SJSA1 (cell line): ENCODE measurements at places on chromosomes 1 and 21. TPM values are rescaled to one million over a fixed set of nuclear protein-coding genes. Genes with fewer than 3 reads are reported as not detected.
A peak's percentile ranks its signal among the peaks of the same experiment; 100 is the strongest.

- no peak for DNase-seq
Measured at GRCh38 chr1:82819234-82819633, 1018.5 kb downstream of the ADGRL2 start.

DNA sequence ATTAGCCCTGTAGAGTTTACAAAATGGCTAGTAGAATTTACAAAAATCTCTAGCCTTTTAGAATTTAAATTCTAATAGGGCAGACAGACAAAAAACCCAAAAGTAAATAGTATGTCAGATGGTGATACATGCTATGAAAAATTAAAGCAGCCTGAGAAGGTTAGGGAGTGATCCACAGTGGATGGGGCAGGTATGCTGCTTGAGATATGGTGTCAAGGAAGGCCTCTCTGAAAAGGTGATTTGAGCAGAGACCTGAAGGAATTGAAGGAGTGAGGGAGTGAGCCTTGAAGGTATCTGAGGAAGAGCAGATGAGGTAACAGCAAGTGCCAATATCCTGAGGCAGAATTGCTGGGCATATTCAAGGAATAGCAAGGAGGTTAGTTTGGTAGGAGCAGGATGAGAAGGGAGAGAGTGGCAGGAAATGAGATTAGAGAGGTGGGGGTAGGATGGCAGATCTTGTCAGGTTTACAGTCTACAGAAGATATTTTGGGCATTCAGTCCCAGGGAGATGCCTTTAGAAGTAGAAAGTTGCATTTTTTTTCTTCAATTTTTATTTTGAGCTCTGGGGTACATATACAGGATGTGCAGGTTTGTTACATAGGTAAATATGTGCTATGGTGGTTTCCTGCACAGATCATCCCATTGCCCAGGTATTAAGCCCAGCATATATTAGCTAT lies 40.8 kb upstream of the DPH5 start:
- no peak for DNase-seq

- DNase-seq, result peak; percentile 72
Measured at GRCh38 chr1:62384276-62385005, 52.4 kb upstream of the USP1 start.

GRCh38 chr1:247357052-247357780 lies 25.5 kb upstream of the ZNF496 start:
- peak; percentile 55 for DNase-seq

- DNase-seq, result no peak
Measured at GRCh38 chr1:6280761-6281451, 20.0 kb upstream of the GPR153 start.

GRCh38 chr1:36675106-36675505 lies 192.4 kb upstream of the CSF3R start:
- no peak for DNase-seq

DNA sequence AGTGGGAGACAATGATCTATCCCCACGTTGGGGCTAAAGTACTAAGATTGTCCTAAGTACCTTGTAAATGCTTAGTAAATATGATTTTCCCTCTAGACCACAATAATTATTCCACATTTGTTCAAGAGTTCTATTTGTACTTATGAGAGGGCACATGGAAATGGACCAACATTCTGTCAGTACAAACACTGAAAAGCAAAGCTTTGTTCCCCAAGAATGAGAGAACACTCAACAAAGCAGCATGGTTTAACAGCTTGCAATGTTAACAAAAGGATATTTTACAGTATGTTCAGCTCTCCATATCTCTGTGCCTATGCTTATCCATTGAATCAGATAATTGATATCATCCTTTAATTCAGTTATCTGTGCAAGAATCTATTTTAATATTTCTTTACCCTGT lies 35.4 kb downstream of the RBM11 start:
- DNase-seq, result no peak

DNA sequence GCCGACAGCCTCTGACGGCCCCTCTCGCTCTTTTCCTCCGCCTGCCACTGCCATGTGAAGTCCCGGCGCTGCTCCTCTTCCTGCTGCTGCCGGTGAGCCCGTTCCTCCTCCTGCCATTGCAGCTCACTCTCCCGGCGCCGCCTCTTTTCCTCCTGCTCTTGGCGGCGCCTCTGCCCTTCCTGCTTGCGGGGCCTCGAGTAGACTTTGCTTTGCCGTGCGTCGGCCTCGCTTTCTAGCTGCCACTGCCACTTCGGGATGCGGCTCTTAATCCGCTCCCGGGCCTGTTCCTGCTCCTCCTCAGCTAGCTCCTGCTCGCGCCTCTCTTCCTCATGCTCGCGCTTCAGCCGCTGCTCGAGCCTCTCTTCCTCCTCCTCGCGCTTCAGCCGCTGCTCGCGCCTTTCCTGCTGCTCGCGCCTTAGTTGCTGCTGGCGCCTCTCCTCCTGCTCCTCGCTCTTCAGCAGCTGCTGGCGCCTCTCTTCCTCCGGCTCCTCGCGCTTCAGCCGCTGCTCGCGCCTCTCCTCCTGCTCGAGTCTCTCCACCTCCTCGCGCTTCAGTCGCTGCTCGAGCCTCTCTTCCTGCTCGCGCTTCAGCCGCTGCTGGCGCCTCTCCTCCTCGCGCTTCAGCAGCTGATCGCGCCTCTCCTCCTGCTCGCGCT lies 4.3 kb downstream of the TCHH start:
- DNase-seq, result peak; percentile 67

DNA sequence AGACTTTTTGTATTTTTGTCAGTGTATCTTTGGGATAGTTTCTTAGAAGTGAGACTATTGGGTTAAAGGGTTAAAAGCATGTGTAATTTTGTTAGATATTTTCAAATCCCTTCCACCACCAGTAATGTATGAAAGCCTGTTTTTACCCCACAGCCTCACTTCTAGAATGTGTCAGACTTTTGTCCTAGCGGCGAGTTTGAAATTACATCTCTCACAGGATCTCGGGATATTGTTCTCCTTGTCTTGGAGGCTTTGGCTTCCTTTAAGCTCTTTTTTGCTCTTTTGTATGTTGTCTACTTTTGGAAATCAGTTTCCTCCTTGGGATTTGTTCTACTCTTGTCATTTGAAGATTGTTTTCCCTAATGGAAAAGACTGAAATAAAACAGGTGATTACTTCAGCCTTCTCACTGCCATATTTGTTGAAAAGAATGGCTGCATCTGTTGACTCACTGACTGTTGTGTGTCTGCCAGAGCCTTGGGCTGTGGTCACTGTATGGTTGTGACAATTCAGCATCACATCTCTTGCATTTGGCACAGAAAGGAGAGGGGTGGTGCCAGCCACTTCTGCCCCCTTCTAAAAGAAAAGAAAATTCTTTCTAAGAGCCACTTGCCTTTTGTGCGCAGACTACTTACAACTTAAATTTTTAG lies 22.6 kb downstream of the ST3GAL3 start:
- DNase-seq, result no peak

- DNase-seq, result no peak
Measured at GRCh38 chr1:25065321-25065721, 135.2 kb upstream of the RUNX3 start.

DNA sequence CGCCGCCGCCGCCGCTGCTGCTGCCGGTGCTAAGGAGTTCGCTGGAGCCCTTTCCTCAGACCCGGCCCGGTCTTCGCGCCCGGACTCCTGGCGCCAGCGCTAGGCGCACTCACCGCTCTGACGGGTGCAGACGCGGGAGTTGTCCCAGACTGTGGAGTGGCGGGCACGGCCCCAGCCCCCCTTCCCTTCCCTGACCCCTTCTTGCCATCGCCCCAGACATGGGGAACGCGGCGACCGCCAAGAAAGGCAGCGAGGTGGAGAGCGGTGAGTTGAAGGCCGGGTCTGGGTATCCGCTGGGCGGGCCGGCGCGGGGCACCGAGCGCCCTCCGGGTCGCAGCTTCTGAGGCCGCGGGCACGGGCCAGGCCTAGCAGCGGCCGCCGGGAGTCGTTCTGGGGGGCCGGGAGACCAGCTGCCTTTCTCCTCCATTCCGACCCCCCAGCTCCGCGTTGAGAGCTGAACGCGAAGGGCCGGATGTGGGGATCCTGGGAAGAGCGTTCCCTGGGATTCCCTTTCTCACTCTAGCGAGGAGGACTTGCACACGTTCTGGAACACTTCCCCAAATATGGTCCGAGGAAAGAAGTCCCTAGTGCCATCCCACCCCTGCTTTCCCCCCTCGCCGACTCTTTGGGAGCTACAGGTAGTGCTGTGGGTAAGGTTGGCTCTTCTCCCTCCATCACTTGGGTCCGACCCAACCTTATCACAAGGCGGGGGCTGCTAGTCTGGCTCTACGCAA lies 65.8 kb upstream of the PRKACB start:
- DNase-seq, result peak; percentile 71

DNA sequence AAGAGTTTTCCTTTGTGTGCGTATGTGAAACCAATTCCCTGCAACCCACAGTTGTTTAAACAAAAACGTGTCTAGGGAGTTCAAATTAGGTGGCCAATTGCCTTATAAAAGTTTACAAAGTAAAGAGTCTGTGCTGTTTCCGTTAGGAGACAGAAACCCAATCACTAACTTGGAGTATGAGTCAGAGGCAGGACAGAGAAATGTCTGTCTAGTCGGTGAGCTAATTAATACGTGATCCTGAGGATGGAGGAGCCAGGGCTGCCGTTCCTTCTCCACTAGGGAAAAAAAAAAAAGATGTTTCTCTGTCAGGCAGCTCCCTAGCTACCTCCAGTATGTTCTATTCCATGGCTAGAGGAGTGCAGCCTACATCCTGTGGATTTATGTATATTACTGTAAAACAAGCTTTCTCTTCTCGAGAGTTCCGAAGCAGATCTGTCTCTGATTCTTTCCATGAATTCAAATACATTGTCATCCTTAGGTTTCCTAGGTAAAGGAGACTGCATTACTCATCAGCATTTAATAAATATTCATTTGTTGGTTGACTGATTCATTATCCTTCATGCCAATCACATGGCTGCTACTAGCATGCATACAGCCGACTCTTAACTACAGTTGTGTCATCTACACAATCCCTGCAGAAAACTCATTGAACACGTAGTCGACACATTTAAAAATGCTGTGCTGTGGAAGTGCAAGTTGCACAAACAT lies 430.6 kb downstream of the KIF26B start:
- DNase-seq, result peak; percentile 74

DNA sequence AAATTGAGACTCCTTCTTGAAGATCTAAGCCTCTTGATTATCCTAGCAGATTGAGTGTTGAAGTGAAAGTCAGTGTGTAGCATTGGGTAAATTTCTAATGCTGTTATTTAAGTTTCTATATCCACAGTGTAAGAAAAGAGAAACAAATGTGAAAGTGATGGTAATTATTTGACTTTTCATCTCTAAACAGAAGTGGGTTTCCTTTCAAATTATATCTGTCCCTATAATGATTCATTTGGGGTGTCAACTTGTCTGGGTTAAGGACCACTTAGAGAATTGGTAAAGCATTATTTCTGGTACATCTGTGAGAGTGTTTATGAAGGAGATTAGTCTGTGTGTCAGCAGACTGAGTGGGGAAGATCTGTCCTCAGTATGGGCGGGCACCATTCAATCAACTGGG lies 133.0 kb upstream of the HMCN1 start:
- no peak for DNase-seq

- DNase-seq, result no peak
Measured at GRCh38 chr1:200778766-200779165, 40.1 kb downstream of the CAMSAP2 start.

GRCh38 chr1:153805042-153805745 lies 30.0 kb downstream of the SLC27A3 start:
- peak; percentile 62 for DNase-seq

The REG4 gene
- total RNA-seq, result not detected in 2 replicates

The TRIM62 gene
- total RNA-seq, result 4.1 and 6.2 TPM in 2 replicates

The LY9 gene
- not detected in 2 replicates for total RNA-seq

The TEDDM1 gene
- total RNA-seq, result not detected in 2 replicates

The PPM1J gene
- total RNA-seq, result not detected in 2 replicates

The HUNK gene
- 13.6 and 17.7 TPM in 2 replicates for total RNA-seq

The SPRR2B gene
- not detected in 2 replicates for total RNA-seq

The VAV3 gene
- total RNA-seq, result not detected in 2 replicates

The GJA9 gene
- total RNA-seq, result not detected in 2 replicates

The AMY1B gene
- total RNA-seq, result not detected in 2 replicates

The CDCA8 gene
- total RNA-seq, result 10.3 and 28.8 TPM in 2 replicates

The FCGR1A gene
- not detected in 2 replicates for total RNA-seq

The UBE2U gene
- not detected in 2 replicates for total RNA-seq

The RGS5 gene
- total RNA-seq, result 1.9 and 7.8 TPM in 2 replicates

The SLC6A17 gene
- total RNA-seq, result 1.0 and 2.1 TPM in 2 replicates

The GBP6 gene
- total RNA-seq, result not detected in 2 replicates
